ENCODE measurements at places on chromosomes 12 and 14.

GRCh38 chr14:105855246-105855892, 329.0 kb downstream of the TMEM121 start:
- H3K36me3 ChIP-seq = no peaks in the 10 kb centered on the region
- no peaks in the 10 kb centered on the region for H3K4me1 ChIP-seq
- H3K27ac ChIP-seq = no peak overlapping the region
- H3K4me3 ChIP-seq = no peak overlapping the region

GRCh38 chr12:107144990-107145389, 51.6 kb upstream of the CRY1 start:
- no peaks in the 10 kb centered on the region for H3K27me3 ChIP-seq
- H3K36me3 ChIP-seq = no peaks in the 10 kb centered on the region
- DNase-seq = no peak
- H3K27ac ChIP-seq = no peak overlapping the region
- peaks cover 6% of the 10 kb centered on the region for H3K4me1 ChIP-seq

- no peaks in the 10 kb centered on the region for H3K27me3 ChIP-seq
- H3K36me3 ChIP-seq = no peaks in the 10 kb centered on the region
- no peak for DNase-seq
- H3K4me3 ChIP-seq = no peak overlapping the region
These were observed 58.3 kb downstream of the CCNK start for GRCh38 chr14:99539491-99539890.

DNA sequence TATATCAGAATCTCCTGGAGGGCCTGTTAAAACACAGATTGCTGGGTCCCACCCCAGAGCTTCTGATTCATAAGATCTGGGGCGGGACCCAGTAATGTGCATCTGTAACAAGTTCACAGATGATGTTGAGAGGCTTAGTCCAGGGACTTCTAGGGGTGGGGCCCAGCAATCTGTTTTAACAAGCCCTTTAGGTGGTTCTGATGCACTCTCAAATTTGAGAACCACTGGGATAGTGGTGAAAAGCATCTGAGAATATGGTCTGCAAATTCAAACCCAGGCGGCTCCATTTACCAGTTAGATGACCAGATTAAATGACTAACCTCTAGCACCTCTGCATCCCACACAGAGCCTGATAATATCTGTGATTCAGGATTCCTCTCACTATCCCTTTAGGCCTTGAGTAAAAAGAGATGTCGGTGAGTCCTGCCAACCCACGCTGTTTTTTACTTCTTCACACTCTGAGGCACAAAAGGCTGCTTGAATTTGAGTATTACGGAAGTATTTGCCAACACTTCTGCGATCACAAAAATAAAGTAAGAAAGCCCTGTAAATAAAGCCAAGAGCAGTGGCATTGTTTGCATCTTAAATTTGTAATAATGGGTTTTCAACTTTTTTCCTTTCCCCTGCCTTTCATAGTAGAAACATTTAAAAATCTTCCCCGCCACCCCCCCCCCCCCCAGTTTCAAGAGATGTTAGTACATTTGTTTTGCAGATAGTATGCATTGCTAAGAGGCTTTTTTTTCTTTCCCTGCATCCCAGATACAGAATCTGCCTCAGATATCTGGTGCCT, 1.8 kb upstream of the FRS2 start:
- no peaks in the 10 kb centered on the region for H3K27me3 ChIP-seq
- DNase-seq = peak; percentile 67
- no peak overlapping the region for H3K27ac ChIP-seq
- H3K4me1 ChIP-seq = peaks cover 2% of the 10 kb centered on the region

- no peak overlapping the region for H3K27ac ChIP-seq
- H3K4me3 ChIP-seq = no peak overlapping the region
- no peaks in the 10 kb centered on the region for H3K4me1 ChIP-seq
- H3K27me3 ChIP-seq = peaks cover 10% of the 10 kb centered on the region
- H3K36me3 ChIP-seq = no peaks in the 10 kb centered on the region
- no peak for DNase-seq
These were observed 9.3 kb upstream of the NID2 start for GRCh38 chr14:52078095-52078531.

All from endodermal cell (in vitro differentiated cells).